ENCODE measurements at places on chromosomes 7 and 10.

DNA sequence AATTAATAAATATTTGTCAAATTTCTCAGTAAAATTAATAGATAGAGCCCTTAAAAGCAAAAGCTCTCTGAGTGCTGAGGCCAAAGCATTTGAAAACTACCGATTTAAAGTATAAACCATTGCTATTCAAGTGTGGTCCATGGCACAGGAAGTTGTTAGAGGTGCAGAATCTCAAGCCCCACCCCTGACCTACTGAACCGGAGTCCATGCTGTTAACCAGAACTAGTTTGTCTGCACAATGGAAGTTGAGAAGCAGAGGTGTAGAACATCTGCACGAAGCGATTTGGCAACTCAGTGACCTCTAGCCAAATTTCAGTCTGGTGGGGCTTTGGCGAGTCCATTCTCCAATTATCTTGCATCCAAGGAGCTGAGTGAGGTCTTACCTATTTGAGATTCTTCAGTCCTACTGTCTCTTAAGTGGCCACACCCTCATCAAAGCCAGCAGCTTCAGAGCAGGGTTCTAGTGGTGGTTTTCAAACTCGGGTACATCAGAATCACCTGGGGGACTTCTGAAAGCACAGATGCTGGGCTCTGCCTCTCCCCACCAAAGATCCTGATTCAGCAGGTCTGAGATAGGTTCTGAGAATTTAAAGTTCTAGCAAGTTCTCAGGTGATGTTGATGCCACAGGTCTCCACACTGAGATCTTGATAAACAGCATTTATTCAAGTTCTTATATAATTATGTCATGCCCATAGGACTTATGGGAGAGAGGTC, 96.8 kb upstream of the SAMD8 start:
- DNase-seq, result no peak

DNA sequence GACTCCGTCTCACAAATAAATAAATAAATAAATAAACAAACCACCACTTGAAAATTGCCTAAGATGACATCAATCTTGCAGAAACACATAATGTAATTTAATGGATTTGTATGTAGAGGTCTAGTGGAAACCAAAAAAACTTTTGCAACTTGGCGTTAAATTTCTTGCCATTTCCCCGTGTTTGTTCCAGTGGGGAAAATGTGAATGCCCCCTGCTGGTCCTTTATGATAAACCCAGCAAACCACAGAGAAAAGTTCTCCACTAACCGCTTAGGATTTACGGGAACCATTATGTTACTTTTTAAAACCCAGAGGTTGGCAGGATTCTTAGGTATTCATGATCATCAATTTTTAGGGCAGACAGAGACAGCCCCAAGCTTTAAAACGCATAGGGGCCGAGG, 32.5 kb downstream of the LAMB4 start:
- DNase-seq, result no peak

- DNase-seq, result no peak
Observed at GRCh38 chr7:83456413-83456812, 192.5 kb downstream of the SEMA3E start.

GRCh38 chr7:11177793-11178192, 204.1 kb downstream of the PHF14 start:
- no peak for DNase-seq

DNA sequence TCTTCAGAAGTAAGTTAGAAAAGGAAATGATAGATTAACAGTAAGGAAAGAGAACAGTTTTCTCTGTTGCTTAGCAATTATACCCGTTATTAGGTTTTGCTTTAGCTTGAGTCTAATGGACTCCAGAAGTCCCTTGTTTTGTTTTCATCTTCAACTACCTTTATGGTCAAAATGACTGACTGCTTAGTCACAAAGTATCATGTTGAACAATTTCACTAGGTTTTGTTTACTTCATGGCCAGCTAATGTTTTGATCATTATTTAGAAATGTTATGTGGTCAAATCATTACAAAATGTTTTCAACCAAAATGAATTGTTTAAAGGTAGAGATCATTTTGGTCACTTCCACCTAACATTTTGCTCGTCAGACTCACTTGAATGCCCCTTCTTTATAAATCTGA, 1.9 kb downstream of the UBN2 start:
- DNase-seq, result peak; percentile 33

DNA sequence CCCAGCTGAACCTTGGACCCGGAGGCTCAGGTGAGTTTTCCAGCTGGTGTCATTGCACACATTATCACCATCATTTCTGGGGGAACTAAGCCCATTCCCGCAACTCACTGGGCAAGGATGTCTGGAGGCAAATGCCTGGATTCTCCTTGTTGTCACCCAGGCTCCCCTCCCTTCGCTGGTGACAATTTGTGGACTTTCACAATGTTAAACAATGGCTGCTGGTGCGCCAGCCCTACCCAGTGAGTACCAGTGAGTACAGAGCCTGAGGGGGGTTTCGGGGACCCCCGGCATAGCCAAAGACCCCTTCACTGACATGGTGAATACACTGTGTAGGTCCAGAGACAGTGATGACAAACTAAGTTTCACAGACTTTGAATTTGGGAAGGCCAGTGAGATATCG, 189.2 kb downstream of the ADARB2 start:
- DNase-seq, result no peak

GRCh38 chr10:5788969-5789368, 24.3 kb downstream of the GDI2 start:
- DNase-seq, result no peak

- DNase-seq, result no peak
Observed at GRCh38 chr7:87984088-87984487, 50.0 kb downstream of the ADAM22 start.

DNA sequence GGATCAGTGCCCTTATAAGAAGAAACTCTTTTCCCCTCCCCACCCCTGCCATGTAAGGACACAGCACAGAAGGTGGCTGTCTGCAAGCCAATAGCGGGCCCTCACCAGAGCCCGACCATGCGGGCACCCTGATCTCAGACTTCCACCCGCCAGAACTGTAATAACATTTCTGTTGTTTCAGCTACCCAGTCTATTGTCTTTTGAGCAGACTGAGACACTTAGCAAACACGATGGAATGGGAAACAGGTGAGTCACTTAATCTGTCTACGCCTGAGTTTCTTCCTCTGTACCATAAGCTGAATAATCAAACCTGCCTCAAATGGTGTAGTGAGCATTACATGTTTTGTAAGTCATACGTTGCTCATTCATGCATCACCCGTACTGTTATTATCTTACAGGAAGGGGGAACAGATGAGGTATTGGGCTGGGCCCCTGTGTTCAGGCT, 58.2 kb downstream of the STRA8 start:
- no peak for DNase-seq

- no peak for DNase-seq
Observed at GRCh38 chr7:1111156-1111555, 23.2 kb downstream of the GPER1 start.

DNA sequence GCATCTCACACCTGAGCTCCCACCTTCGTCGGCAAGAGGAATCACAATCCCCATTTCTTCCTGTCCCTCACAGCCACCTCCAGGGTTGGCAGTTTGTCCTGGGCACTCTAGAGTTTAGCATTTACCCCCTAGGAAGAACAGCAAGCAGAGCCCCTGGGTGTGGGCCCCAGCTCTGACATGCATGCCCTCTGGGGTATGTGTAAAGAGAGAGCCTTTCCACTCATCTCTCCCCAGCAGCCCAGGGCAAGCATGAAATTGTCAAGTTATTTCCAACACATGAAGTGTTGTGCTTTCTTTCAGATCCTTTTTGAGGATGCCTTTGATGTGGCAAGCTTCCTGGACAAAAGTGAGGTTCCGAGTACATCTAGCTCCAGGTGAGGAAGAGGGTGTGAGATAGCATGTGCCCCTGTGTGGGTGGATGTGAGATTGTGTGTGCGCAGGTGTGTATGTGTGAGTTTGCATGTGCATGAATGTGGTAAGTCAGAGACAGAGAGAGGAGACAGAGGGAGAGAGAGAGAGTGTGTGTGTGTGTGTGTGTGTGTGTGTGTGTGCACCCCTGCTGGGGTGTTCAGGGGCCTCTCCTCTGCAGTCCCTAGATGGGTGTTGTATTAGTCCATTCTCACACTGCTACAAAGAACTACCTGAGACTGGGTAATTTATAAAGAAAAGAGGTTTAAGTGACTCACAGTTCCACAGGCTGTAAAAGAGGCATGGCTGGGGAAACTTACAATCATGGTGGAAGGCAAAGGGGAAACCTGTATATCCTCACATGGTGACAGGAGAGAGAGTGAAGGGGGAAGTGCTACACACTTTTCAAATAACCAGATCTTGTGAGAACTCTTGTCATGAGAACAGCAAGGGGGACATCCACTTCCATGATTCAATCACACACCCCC, 18.1 kb downstream of the STRA8 start:
- no peak for DNase-seq

Data from AG08396 (cell line).